ENCODE measurements at places on chromosomes 1 and 21.

DNA sequence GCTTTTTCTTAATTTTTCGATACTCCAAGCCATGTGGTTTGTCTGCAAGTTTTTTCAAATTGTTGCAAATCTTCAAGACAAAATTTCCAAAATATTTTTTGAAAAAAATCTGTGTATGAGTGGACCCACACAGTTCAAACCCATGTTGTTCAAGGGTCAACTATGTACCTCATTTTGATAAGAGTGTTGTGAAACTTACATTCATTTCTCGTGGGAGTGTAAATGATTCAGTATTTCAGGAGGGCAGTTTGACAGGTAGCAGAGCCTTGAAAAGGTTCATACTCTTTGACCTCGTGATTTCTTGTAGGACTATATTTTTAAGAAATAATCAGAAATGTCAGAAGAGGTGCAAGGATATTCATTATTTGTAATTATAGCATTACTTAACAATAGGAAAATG, 68.0 kb downstream of the ANGPTL1 start:
- no peak for DNase-seq

DNA sequence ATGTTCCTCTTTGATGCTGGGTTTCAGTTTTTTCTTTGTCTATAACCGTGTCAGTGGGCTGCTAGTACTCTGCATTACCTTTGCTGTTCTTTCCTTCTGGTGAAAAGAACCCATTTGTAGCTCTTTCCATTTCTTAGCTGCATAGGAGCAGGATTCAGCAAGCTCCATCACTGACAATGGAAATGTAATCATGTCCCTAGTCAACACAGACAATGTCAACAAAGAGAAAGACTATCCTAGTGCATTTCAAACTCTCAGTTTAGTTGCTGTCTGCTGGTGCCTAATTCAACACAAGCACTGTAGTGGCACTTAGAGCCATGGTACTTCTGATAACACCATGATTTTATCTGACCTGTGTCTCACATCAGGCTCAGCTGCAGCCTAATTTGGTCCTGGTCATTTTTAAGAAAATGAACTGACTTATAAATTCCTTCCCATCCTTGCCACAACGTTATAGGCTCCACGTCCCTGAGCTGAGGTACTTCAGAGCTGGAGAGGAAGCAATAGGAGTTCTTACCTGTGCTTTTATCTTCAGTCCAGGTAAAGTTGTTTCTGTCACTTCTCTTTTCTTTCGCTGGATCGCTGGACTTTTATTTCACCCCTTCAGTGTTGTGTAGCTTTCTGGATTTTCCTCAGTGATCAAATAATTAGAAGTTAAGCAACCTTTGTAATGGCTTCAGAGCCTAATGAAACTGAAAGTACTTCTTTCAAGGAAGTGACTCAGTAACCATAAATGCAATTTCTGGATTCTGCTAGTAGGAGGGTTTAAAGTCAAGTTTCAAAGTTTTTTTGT, at the start of gene GBP3:
Gene GBP3, minus strand, starts transcription at position 700 of the 793 bp plus-strand sequence. CDS start 2,145 bp downstream, outside the sequence.
- no peak for DNase-seq

GRCh38 chr1:42944246-42944928, 14.3 kb downstream of the SLC2A1 start:
- DNase-seq: no peak

GRCh38 chr1:22104865-22105437, 37.9 kb downstream of the WNT4 start:
- DNase-seq: no peak

GRCh38 chr1:19315378-19316198, 3.5 kb downstream of the SLC66A1 start:
- no peak for DNase-seq

DNA sequence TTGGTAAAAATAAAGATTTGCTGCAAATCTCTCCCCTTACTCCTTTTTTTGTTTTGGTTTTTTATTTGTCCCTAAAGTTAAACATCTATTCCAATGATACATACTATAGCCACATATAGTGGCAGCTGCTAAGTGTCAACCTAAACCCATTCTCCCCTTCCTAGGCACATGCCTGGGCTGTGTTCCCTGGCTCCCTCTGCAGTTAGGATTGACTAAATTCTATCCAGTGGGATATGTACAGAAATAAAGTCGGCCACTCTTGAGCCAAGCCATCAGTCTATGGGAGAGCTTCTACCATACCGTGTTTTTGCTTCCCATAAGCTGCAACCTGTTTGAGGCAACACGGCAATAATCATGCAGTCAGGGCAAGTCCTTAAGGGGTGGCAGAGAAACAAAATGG, 23.6 kb downstream of the MCOLN3 start:
- DNase-seq: no peak

- no peak for DNase-seq
Measured at GRCh38 chr1:172380441-172381244, 39.8 kb upstream of the C1orf105 start.

DNA sequence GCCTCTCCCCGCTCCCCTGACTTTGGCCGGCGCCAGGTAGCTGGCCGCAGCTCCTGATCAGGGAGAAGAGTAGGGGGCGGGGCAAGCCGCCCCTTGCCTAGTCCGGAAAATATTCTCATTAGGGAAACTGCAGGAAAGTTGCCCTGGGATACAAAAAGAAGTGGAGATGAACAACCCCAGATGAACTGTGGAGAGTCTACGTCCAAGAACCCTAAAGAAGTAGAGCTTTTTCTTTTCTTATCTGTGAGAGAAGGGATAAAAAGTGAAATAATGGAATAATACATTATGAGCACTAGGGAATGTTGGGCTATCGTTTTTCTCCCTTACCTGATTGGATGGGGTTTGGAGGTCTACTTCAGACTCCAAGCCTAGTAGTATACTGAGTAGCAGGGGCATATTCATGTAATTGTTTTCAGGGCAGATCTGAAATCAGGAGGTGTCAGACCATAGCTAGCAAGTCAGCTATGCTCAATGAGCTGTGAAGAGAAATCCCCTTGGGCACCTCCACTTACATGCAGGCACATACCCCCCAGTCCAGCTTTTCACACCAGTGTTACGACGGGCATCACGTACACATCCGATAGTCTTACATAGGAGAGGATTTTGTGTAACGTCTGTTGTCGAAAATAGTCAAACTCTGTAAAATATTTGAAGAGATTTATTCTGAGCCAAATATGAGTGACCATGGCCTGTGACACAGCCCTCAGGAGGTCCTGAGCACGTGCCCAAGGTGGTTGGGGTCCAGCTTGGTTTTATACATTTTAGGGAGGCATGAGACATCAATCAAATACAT, 1.7 kb upstream of the DUSP10 start:
- no peak for DNase-seq

DNA sequence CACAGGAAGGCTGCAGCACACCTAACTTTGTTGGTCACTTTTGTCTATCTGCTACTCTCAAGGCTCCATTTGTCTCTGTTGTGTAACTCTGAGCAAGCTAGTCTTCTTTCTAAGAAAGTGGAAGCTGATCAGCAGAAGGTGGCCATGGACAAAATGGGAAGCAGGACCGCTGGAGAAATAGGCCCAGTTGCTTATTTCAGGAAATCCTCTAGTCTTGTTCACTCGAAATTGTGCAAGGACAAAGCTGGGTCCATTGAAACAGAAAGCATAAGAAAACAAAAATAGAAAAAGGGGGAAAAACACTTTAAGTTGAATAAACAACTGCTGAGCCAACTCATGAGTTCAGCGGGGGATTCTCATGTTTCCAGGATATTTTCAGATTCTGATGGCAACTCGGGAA, 150.1 kb downstream of the PBX1 start:
- DNase-seq: no peak

GRCh38 chr1:110857964-110858948, 14.7 kb upstream of the CD53 start:
- no peak for DNase-seq

- no peak for DNase-seq
Measured at GRCh38 chr21:30329203-30329875, 8.2 kb downstream of the KRTAP27-1 start.

DNA sequence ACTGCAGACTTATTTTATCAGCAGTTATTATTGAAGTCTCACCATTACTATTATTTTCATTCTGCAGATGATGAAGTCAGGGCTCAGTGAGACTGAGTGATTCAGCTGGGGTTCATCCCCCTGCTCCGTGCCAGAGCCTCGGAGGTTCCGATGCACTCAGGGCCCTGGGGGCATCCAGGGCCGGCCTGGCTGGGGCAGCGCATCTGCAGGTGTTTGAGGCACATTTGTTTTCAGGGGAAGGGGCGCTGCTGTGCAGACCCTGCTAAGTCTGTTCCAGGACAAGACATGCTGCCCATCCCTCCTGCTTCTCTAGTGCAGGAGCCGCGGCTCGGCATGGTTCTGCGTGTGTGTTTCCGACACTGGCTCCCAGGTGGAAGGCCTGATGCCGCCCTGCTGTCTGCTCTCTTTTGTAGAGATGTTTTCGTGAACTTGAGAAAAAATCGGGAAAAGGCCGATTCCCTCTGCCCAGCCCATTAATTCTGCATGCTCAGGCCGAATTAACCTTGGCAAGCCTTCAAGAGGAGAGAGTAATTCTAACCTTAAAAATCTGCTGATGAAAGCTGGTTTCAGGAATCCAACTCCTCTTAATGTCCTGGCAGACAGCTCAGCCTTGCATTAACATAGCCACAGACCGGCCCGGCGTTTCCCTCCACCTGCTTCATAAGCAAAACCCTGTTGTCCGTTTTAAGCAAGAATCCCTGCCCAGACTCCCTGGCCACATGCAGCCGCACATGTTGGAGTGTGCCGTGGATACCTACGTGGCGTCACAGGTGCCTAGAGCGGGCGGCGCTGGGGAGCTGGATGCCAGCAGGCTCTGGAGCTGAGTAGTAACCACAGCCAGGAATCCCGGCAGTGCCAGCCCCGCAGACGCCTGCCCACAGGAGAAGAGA, 316.0 kb upstream of the VAMP3 start:
- no peak for DNase-seq

DNA sequence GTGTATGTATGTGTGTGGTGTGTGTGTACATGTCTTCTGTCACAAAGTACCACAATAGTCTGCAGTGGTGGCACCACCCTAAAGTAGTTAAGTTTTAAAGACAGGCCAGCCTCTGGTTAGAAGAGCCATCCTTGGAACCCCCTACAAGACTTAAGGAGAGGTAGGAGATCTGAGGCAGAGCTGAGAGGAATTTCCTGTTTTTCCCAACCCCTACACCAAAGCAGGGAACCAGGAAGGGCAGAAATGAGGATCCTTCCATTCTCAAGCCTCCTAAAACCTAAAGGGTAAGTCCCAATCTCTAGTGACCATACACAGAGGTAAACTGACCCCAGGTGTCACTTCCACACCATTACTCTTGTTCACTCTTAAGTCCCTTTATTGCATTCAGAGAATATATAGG, 11.1 kb downstream of the PEA15 start:
- DNase-seq: no peak

GRCh38 chr1:172917972-172918371, 132.8 kb downstream of the TNFSF18 start:
- peak; percentile 78 for DNase-seq

DNA sequence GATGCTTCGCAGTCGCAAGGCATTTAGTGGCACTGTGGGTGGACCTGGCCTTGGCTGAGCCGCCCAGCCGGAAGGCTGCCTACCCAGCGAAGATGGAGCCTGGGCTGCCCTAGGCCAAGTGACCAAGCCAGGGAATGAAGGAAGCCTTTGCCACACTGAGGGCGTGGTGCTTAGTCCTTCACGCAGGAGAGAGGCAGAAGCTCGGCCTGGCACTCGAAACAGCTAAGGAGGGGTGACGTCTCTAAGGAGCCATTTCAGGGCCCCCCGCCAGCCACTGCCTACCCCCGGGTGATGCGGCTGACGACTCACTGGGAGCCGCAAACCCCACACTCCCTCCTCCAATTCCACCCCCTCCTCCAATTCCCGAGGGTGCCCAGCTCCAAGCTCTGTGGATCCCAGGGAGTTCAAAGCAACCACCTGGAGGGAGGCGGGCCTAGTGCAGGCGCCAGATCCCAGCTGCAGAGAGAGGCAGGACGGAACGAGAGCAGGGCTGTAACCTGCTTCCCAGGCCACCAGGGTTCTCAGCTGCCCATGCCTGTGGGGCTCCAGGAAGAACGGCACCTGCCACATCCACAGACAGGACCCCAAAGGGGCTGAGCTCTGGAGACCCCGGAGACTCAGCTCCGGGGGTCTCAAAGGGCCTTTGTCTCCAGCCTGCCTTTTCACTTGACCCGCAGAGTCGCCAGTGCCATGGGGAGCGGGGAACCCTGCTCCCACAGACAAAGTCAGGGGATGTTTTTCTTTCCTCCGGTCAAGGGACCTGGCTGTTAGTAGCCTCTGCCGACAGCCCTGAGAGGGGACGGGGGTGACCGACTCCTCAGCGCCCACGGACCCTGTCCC, 75.8 kb downstream of the ARHGEF16 start:
- DNase-seq: no peak

DNA sequence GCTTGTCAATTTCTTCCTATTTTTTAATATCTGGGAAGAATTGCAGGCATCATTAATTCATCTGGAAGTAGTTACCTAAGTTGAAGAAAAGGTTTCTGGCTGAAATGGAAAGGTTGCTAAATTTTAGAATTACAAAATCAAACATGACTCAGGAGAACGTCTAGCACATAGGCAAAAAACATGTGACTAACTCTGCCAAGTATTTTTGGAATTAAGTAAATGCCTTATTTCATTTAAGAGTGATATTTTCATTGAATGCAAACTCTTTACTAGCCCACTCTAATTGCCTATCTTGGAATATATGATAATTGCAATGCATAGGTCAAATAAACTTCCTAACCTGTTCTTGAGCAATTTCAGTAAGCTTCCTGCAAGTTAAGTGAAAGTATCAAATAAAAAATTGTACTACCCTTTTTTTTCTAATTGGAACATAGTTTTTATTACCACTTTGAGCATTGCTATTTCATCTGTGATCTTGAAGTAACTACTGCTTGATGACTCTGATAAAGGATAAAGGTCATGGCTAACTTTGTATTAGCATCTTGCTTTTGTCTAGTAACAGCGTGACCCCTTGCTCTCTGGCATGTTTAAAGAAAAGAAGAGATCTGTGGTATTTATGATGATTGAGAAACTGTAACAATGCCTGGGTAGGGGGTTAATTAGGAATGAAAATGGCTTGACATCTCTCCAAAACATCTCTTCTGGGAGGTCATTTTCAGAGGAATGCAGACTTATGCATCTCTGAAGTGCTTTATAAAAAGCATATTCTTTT, 208.3 kb upstream of the NCAM2 start:
- DNase-seq: no peak

All from GOT3 (cell line).